Fibroblast of skin of abdomen (primary cell): ENCODE measurements at places on chromosomes 6 and 20.
A peak's percentile ranks its signal among the peaks of the same experiment; 100 is the strongest.

- DNase-seq: peak; percentile 42
Measured at GRCh38 chr6:148874698-148875293, 128.0 kb downstream of the UST start.

DNA sequence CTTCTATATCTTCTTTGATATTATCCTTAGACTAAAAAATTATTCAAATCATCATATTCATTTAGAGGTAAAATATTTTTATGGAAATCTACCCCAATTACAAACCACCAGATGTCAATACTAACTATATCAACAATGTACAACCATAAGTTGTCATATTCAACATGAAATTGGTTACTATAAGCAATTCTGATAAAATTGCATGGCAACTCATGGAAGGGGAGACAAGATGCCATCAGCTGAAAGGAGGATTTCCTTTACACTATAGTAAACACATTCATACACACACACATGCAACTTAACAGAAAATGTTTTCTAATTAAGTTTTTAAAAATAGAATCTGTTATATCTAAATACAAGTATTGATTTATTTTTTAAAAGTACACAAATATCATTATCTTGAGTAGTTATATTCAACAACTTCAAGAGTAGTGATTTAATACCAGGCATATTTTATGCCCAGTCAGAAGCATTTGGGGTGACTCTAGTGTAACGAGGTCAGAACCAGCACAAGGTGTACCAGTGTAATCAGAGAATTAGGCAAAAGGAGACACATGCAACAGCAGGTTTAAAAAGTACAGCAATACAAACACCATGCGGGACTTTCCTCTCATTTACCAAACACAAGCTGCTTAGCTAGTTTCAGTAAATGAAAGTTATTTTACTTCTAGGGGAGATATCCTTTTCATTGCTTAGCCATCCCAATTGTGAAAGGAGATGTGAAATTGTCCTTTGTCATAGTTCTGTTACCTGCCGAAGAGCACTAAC, 1.0 kb downstream of the FILIP1 start:
- no peak for DNase-seq

- DNase-seq: no peak
Measured at GRCh38 chr20:52142757-52143156, 48.8 kb downstream of the ZFP64 start.

DNA sequence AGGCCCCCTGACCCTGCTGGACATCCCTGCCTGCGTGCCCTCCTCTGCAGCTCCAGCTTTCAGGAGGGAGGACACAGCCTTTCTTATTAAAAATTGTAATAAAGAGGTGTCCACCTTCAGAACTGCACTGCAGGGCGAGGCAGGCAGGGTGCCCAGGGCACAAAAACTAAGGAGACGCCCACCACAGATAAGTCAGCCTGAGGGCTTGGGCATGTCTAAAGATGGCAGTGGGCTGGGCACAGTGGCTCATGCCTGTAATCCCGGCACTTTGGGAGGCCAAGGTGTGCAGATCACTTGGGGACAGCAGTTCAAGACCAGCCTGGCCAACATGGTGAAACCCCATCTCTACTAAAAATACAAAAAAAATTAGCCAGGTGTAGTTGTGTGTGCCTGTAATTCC, 7.0 kb upstream of the C20orf144 start:
- DNase-seq: no peak

- DNase-seq: no peak
Measured at GRCh38 chr6:166586424-166587156, at the start of gene RAMACL. Gene RAMACL (minus strand): TSS chr6:166586678. CDS start chr6:166586477, 201 bp downstream.

- no peak for DNase-seq
Measured at GRCh38 chr6:17303444-17303843, 22.3 kb downstream of the RBM24 start.

- DNase-seq: peak; percentile 59
Measured at GRCh38 chr6:52233975-52234823, 10.1 kb downstream of the IL17F start.

GRCh38 chr6:32112431-32112980, 3.4 kb upstream of the TNXB start:
- DNase-seq: no peak

- DNase-seq: no peak
Measured at GRCh38 chr6:34658605-34659265, 37.8 kb downstream of the ILRUN start.

DNA sequence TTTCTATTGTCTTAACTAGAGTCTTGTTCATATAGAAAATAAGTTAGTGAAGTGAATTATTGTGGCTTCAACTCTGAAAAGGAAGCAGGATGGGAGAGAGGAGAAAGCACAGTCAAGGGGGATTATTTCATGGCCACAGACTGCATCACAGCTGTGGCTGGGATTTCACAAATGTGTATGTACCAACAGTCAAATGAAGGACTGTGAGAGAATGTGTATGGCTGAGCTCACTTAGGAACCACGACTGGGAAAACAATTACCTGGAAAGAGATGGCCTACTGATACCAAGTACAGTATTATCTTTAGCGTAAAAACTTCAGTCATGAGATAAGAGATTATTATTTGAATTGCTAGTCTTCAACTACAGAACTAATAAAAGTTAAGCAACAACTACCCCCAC, 54.9 kb downstream of the SESN1 start:
- DNase-seq: no peak

- no peak for DNase-seq
Measured at GRCh38 chr6:105851606-105852005, 234.5 kb upstream of the PRDM1 start.

DNA sequence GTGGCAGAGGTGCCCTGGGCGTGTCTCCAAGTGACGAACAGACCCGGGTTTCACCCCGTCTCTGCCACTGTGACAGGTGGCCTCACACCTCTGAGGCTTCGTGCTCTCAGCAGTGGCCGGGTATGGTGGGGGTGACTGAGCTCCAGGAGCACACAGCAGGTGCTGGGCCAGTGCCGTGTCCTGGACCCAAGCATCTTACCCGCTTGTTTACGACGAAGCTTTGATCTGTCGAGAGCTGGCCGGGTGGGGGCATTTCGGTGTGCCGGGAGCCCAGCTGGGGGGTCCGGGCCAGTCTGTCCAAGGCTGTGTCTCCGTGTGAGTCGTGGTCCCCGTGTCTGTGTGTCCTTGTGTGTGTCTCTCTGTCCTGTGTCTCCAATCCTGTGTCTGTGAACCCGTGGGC, 7.1 kb upstream of the LKAAEAR1 start:
- DNase-seq: no peak

- no peak for DNase-seq
Measured at GRCh38 chr6:16810411-16810810, 49.2 kb upstream of the ATXN1 start.

DNA sequence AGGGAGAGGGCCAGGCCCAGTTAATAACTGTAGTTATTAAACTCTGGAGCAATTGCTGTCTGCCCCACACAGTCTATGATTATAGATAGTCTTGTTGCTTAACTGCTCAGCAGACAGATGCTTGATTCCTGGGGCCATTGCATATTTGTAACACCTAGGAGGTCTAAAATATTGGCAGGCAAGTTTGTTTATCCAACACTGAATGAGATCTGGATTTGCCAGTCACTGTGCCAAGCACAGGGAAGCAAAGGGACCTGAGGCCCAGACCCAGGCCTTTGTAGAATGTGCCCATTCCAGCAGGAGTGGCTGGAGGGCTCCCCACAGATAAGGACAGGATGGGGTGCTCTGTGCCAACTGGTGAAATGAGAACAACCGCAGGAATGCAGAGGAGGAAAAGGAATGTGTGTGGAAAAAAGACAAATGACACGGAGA, 17.6 kb upstream of the ENTPD6 start:
- DNase-seq: peak; percentile 6

DNA sequence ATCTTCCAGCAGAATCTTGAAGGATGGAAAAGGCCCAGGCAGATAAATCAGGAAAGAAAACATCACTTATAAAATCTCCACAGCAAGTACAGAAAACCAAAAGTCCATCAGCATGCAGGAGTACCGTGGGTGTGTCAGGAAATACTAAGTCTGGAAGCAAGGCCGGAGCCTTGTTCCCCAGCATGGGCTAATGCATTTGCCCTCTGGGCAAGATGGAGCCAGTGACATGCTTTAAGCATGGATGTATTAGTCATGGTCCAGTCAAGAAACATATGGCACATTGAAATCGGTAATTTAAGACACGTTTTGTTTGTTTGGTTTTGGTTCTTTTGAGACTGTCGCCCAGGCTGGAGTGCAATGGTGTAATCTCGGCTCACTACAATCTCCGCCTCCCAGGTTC, 506.0 kb upstream of the JARID2 start:
- no peak for DNase-seq

DNA sequence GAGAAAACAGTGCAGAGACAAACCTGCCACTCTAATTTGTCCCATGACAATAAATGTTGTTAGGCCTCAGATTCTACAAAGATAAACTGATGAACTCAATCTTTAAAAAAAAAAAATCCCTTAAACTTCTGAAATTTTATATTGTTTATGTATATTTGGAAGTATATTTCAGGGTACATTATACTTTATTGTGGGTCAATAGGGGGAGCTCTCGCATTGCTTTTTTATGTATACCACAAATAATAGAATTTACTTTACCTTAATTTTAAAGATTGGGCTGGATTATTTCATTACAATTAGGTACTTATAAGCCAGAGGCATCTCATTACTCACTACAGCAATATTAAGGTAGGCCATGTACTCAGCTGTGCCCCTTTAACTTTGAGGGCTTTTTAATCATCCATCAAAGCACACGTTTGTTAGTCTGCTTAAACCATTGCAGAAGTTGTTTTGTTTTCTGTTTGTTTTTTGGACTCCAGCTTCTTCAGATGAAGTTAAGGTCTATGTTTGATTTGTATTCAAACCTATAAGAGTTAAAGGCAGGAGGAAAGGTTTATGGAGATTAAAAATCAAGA, 56.3 kb upstream of the EYA4 start:
- peak; percentile 11 for DNase-seq

DNA sequence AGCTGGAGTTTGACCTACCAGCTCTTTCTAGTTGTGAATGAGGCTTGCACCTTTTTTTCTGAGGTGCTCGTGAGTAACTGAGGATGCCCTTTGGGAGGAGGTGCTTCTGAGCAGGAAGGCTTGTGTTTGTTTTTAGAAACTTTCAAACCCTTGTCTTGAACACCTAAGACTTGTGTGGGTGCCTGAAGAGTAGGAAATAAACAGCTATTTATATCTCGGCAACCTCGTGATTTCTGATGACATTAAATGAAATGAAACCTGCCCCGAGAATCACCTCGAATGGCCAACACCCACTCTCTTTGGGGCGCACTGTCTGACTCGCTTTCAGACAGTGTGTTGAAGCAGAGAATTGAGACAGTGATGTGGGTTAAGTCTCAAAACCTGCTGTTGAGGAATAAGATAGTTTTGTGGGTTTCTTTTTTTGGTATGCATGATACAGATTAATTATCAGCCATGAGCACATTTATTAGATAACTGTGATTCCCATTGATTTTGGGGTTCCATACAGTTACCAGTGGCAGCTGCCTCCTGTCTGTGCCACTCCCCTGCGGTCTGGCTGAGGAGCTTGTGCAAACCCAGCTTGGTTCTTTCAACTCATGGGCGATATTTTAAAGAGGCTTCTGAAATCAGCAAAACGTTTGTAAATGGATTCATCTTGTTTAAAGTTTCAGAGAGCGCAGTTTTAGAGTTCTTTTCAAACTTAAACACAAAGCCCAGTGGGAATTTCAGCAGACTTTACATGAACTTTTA, 8.4 kb downstream of the IRF4 start:
- DNase-seq: no peak

- DNase-seq: no peak
Measured at GRCh38 chr6:143695969-143696663, 18.4 kb downstream of the PHACTR2 start.

DNA sequence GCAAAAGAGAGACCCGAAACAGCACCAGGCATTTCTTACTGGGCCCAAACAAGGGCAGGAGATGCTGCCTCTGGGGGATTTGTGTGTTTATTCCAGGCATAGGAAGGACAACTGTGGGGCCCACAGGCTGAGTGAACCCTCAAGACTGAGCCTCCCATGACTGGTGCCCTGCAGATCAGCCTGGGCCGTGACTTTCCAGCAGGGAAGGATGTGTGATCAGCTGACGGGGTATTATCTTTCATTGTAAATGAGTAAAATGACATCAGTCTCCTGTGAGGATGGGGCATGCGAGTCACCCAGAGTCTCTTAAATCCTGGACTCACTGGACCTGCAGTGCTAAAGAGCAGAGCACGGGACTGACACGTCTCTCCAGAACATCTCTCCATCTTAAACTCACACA, 3.9 kb upstream of the TEAD3 start:
- peak; percentile 55 for DNase-seq

- no peak for DNase-seq
Measured at GRCh38 chr6:92341201-92341600, 1078.2 kb downstream of the EPHA7 start.

GRCh38 chr6:2881423-2881822, 21.7 kb downstream of the SERPINB9 start:
- no peak for DNase-seq

- DNase-seq: peak; percentile 58
Measured at GRCh38 chr6:11754625-11755271, 23.9 kb downstream of the ADTRP start.

DNA sequence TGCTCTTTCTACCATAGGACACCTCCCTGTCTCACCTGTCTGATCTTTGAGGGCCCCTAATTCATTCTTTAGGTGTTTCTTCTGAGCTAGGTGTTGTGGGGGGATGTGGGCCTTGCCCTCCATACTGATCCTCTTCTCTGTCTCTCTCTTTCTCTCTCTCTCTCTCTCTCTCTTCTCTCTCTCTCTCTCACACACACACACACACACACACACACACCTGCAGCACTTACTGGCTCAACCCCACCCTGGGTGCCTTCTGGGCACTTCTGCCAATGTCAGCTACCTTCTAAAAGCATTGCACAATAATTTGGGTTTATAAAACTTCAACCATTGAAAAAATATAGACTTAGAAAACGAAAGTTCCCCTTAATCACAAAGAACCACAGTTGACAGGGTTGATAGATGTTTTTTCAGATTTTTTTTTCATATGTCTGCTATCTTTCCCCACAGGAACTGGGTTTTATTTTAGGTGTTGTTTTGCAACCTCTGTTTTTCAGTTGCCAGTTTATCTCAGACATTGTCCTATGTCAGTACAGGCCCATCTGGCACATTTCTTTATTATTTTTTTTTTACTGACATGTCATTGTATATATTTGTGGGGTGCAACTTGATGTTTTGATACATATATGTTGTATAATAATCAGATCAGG, 28.1 kb downstream of the PKIG start:
- DNase-seq: no peak

- peak; percentile 50 for DNase-seq
Measured at GRCh38 chr6:1770435-1770843, 160.7 kb downstream of the FOXC1 start.

- DNase-seq: peak; percentile 82
Measured at GRCh38 chr6:11650025-11650696, 112.6 kb downstream of the TMEM170B start.

DNA sequence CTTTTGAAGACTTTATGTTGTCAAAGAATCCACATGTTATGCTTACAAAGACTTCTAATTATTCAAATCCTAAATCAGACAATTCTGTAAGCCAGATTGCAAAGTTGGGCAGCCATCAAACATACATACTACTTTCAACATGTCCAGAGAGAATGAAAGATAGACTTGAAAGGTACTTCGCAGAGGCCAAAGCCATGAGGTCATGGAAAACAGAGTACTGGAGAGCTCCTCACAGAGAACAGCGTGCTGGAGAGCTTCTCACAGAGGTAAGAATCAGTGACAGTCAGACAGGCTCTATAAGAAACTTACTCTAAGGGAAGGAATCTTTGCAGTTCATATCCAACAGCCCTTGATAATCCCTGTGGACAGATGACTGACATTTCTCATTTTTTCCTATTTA, 400.2 kb downstream of the GJA1 start:
- DNase-seq: peak; percentile 41

- peak; percentile 30 for DNase-seq
Measured at GRCh38 chr6:106685833-106686232, 56.5 kb downstream of the QRSL1 start.
